ENCODE measurements at places on chromosomes 6 and 20.

- no peak for DNase-seq
Observed at GRCh38 chr6:26477426-26477825, 19.7 kb downstream of the BTN2A1 start.

DNA sequence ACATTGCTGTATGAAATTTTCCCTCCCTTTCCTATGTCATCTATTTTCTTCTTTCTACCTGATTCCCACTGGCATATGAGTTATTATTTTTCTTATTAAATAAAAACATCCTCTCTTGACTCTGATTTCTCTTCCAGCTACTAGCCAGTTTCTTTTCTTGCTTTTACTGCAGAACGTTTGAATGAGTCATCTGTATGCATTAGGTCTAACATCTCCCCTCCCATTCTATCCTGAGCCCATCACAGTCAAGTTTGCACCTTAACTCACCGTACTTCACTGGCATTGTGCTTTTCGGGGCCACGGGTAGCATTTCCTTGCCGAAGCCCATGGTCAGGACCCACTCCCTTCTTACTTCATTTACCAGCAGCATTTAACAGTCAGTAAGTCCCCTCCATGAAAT lies 65.7 kb downstream of the CARMIL1 start:
- DNase-seq: no peak

GRCh38 chr6:3625980-3626563 lies 125.4 kb downstream of the PXDC1 start:
- DNase-seq: no peak

DNA sequence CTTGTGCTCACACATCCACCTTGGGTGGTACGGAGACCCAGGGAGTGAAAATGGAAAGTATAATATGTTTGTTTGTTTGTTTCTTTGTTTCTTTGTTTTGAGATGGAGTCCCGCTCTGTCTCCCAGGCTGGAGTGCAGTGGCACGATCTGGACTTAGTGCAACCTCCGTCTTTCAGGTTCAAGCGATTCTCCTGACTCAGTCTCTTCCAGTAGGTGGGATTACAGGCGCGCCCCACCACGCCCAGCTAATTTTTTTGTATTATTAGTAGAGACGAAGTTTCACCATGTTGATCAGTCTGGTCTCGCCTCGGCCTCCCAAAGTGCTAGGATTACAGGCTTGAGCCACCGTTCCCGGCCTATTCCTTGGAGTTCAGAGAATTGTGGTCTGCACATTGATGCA lies 115.4 kb downstream of the TRIM27 start:
- DNase-seq: no peak

GRCh38 chr20:57658833-57659516 lies 38.7 kb upstream of the ZBP1 start:
- no peak for DNase-seq

DNA sequence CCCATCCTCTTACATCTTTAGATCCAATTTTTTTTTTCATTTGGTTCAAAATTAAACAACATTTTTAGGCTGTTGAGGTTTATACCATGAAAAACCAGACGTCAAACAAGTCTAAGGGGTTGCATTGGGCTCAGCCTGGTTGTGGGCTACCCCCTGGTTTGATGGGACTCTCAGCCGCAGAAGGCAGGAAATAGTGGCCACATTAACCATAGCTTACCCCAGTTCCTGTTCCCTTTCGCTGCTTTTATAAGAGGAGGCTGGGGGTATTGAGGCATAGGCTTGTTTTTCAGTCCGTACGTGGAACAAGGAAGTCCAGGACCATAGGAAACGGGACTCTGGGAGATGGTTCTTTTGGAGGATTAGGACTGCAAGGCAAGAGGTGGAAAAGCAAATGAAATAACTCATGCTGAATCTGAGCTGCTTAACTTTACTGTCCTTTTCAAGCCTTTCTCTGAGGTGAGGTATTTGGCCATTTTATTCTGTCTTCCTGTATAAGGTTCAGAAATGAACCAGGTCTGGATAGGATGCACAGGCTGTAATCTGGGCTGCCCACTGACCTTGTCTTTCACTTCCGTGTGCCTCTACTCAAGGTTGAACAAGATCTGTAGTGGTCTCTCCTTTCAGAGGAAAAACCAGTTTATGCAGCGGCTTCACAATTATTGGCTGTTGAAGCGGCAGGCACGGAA lies 7.7 kb downstream of the BRPF3 start:
- no peak for DNase-seq

DNA sequence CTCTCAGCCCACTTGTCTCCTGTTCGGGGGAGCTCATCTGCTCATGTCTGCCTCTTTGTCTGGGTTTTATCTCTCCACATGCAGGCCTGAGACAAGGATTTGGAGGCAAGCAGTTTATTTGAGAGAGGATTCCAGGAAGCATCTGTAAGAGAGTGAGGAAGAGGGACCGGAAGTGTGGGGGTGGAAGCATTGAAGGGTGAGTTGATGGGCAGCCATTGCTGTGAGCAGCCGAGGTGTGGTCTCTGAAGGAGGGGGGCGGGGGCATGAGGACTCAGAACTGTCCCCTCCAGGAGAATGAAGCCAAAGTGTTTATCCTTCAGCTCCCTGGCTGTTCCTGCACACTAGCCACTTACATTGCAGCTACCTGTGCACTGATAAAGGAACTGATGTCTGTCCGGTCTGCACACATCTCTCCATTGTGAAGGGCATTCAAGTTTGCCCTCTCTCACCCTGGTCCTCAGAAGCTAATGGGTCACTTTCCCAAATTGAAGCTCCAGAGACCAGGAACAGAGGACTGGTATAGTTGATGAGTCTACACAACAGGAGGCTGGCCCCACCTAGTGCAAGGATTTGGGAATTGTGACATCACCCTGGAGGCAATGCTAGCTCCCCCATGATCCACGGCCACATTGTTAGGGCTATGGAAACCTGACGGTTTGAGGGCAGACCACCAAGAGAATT lies 100.5 kb upstream of the FOXA2 start:
- no peak for DNase-seq

GRCh38 chr6:92427453-92427852 lies 991.9 kb downstream of the EPHA7 start:
- DNase-seq: no peak

- no peak for DNase-seq
Observed at GRCh38 chr6:156879186-156879585, 102.0 kb downstream of the ARID1B start.

GRCh38 chr6:766625-767024 lies 73.7 kb upstream of the EXOC2 start:
- no peak for DNase-seq

- DNase-seq: no peak
Observed at GRCh38 chr6:160108077-160108476, 13.5 kb upstream of the SLC22A1 start.

- no peak for DNase-seq
Observed at GRCh38 chr6:114142258-114142657, 171.3 kb upstream of the HDAC2 start.

- DNase-seq: no peak
Observed at GRCh38 chr6:53734473-53735299, 60.1 kb upstream of the LRRC1 start.

GRCh38 chr6:41626917-41627316 lies 11.4 kb upstream of the MDFI start:
- DNase-seq: no peak

GRCh38 chr6:130050230-130050629 lies 31.8 kb downstream of the L3MBTL3 start:
- DNase-seq: no peak
